ENCODE measurements at places on chromosomes 13 and 19.

GRCh38 chr13:39410096-39410901, 192.7 kb downstream of the LHFPL6 start:
- no peak for DNase-seq

- DNase-seq, result no peak
These were observed 2702.6 kb downstream of the PCDH9 start for GRCh38 chr13:64527561-64527960.

- DNase-seq, result no peak
These were observed 24.9 kb upstream of the WDR18 start for GRCh38 chr19:958967-959855.

- DNase-seq, result no peak
These were observed 81.1 kb downstream of the ZNF429 start for GRCh38 chr19:21586311-21587116.

DNA sequence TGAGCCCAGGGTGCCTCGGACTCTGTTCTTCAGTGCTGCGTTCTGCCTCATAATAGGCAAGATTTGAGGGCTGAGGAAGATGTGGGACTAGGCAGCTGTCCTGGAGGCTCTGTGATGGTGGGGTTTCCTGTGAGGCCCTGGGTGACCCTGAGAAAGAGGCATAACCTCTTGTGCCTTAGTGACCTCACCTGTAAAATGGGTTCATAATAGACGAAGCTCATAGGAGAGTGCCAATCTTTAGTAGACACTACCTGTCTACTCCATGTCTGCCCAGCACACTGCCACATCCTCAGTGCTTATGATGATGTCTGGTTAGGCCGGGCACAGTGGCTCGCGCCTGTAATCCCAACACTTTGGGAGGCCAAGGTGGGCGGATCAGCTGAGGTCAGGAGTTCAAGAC, 23.4 kb downstream of the RRAS start:
- no peak for DNase-seq

DNA sequence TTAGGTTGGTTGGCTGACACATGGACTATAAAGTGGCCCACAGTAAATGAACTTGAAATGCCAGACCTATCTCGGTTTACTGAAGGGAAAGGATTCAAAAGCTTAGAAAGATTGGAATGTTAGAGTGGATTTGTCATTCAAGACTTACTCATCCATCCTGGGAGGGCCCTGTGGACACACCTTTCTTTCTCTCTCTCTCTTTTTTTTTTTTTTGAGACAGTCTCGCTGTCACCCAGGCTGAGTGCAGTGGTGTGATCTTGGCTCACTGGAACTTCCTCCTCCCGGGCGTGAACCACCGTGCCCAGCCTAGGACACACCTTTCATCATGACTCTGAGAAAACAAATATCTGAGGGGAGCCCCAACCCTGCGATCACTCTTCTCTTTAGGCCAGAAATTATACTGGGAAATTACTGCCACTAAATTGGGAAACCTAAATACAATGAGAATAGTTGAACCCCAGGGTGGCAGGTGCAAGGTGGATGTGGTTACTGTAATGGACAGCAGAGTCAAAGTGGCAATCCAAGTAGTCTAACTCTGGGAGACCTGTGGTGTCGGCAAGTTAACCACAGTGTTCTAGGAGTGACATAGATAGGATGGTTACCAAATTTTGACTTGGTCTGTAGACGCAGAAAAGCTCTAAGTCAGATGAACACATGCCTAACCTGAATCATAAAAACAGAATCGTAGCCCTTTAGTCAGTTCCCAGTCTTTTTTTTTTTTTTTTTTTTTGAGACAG, 47.1 kb upstream of the ZMYM5 start:
- DNase-seq, result no peak

- DNase-seq, result no peak
These were observed 40.3 kb upstream of the UFM1 start for GRCh38 chr13:38309397-38309796.

- DNase-seq, result no peak
These were observed 32.1 kb downstream of the CYP4F22 start for GRCh38 chr19:15540435-15540834.

GRCh38 chr19:56689198-56689597, 17.6 kb upstream of the ZNF835 start:
- no peak for DNase-seq

DNA sequence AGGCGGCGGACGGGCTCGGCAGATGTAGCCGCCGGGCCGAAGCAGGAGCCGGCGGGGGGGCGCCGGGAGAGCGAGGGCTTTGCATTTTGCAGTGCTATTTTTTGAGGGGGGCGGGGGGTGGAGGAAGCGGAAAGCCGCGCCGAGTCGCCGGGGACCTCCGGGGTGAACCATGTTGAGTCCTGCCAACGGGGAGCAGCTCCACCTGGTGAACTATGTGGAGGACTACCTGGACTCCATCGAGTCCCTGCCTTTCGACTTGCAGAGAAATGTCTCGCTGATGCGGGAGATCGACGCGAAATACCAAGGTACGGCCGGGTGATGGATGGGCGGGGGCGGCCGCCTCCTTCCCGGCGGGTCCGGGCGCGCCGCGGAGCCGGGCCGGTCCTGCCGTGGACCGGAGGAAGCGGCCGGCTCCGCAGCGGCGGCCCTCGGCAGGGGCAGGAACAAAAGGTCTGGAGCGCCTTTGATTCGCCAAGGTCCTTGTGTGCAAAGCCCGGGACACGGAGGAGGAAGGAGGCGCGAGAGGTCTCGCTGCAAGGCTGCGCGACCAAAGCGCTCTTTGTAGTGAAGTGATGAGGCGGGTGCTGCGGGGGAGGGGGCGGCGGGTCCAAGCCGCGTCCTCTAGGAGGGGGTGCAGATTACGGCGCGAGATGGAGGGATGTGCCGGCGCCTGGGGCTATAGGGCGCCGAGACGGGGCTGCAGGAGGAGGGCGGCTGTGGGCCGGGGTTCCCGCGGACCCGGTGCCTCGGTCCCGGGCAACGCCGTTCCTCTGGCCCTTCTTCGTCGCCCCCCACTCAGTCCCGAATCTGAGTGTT, 689 bp downstream of the ING1 start:
- DNase-seq, result no peak

- no peak for DNase-seq
These were observed 329.0 kb downstream of the ZNF536 start for GRCh38 chr19:30701178-30701577.

DNA sequence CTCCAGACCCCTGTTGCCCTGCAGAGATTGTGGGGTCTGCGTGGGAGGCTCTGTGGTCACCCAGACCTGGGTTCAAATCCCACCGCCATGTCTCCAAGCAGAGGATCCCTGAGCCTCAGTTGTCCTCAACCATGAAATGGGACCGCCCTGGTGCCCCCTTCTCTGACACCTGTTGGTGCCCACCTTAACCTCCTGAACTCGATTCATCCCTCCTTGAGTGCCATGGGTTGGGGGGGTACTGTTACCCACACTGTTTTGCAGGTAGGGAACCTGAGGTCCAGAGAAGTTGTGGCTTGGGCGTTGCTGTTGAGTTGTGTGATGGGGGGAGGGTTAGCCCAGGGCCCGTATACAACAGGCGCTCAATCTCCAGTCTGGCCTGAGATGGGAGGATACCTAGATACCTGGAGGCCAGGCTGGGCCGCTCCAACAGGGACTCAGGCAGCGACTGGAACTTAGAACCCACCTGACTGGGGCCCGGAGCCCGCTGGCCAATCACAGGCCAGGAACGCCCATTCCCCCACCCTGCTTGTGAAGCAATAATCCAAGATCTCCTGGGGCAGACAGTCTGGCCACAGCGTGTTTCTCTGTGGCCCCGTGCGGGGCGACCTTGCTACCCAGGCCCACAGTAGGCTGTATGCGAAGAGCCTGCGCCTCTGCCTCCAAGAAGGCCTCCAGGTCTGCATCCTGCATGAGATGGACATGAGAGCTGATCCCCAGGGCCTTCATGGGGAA, 2.8 kb downstream of the ARID3A start:
- no peak for DNase-seq

GRCh38 chr19:571566-571974, 826 bp upstream of the BSG start:
- no peak for DNase-seq

DNA sequence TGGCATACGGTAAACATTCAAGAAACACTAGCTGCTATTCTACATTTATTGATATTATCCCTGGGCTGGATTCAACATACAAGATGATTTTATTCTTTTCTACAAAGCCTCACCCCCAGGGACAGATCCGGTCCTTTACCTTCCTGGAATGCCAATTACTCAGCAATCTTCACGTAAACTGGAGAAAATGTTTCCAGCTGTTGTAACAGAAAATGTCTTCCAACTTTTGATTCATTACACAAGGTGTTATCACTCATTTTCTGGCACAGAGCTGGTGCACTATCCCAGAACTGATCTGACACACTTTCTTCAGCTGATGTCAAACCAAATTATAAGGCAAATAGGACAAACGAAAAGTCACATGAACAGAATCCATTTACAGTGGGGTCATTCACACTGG, 33.1 kb downstream of the DCLK1 start:
- DNase-seq, result no peak

DNA sequence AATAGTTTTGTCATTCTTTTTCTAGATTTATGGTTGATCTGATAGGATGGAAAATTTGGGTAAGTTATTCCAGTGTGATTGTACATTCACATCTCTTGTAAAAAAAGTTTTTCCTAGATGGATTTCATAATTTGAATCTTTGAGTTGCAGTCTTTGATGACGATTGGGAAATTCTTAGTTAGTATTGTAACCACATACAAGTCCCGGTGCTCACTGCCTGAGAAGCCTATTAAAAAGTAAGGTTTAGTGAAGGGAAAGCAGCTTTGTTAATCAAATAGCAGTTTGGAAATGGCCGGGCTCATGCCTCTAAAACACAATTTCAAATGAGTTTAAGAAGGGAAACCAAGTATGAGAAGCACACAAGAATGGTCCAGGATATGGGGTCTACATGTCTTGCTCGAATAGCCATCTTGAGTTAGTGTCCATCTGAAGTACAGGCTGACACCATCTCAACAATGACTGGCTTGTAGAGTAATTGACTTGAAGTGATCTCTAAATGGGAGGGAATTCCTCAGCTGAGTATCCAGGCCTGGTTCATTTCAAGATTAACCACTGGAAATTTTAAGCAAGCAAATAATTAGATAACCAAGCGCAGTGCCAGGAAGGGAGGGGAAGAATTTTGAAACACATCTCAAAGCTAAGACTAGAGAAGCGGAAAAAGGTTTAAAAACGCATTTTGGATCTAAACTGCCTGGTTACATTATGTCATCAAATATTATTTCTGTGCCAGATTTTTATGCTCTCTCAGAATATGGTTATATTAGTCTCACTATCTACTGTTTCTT, 1145.6 kb upstream of the MIR17HG start:
- DNase-seq, result no peak

- DNase-seq, result no peak
These were observed 1051.5 kb downstream of the DIAPH3 start for GRCh38 chr13:59112221-59112718.

DNA sequence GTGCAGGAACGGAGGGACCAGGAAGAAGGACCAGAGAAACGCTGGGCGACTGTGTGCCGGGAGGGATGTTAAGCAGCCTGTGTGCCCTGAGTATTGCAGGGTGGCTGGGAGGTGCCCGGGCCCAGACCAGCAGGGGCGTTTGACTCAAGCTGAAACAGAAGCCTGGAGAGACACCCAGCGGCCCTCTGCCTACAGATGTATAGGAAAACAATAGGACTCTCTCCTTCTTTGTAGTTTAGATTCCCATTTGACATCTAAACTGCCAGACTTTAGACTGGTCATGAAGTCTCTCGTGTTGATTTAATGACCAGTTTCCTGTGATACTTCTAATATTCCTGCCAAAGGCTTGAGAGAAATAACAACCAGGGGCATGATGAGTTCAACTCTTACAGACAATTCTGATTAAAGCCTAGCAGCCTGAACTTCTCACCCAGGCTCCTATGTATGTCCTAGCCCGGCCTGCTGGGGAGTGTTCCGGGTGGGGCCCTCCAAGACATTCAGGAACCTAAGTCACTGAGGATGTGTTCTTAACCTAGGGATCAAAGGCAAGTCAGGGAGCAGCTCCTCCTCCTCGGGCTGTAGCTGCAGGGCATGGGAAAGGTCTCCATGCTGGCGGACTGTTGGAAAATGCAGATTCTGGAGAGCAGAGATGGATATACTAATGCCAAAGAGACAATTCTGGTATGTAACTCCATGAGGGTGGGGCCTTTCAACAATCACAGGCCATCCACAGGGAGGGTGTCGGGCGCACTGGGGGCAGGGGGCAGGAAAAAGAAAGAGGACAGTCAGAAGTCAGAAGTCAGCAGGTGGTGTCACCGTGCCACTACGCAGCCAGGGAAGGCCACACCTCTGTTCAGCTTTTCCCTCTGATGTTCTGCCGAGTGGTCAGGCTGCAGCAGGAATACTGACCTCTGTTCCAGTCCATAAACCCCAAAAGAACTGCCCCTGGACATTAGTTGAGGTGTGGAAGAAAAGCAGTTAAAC, 131.8 kb downstream of the STARD13 start:
- no peak for DNase-seq

DNA sequence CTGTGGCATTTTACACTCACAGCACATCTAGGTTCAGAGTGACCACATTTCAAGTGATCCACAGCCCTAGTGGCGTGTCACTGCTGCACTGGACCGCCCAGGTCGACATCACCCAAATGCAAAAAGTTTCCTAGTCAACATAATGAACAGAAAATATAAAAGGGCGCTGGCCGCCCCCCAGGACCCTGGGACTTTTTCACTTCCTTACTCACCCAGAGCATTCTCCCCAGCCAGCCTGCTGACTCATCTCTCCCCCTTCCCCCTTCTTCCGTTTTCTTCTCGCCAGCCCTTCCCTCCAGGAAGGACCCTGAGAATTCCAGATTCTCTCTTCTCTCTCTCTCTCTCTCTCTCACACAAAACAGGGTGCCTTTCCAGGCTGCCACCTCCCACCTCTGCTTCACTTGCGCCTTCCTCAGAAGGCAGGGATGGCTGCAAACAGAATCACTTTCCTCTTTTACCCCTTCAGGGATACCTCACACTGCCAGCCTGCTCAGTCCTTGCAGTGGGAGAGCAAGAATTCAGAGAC, 21.0 kb upstream of the GRWD1 start:
- no peak for DNase-seq

- no peak for DNase-seq
These were observed 5.2 kb downstream of the POLRMT start for GRCh38 chr19:628168-628567.

DNA sequence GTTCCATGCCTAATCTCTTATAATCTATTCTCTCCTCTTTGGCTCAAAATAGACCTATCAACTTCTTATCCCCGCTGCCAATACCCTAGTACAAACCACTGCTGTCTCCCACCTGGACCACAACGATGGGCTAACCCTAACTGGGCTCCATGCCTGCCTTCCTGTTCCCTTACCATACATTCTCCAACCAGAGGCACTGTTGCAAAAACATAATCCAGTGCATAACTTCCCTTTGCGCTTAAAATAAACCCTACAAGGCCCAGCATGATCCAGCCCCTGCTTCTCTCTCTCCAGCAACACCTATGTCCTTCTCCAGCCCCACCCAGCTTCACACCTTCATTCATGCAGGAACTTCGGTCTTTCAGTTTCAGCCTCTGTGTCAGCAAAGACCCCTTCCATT, 27.4 kb upstream of the CEBPA start:
- DNase-seq, result no peak

- DNase-seq, result no peak
These were observed 2.6 kb downstream of the KCNRG start for GRCh38 chr13:50017819-50018218.

GRCh38 chr13:33188093-33188882, 97.3 kb downstream of the STARD13 start:
- no peak for DNase-seq

All from type B pancreatic cell (in vitro differentiated cells).